Brain (organoid and tissue), 16 donors: ENCODE measurements at places on chromosomes 6 and 20.

DNA sequence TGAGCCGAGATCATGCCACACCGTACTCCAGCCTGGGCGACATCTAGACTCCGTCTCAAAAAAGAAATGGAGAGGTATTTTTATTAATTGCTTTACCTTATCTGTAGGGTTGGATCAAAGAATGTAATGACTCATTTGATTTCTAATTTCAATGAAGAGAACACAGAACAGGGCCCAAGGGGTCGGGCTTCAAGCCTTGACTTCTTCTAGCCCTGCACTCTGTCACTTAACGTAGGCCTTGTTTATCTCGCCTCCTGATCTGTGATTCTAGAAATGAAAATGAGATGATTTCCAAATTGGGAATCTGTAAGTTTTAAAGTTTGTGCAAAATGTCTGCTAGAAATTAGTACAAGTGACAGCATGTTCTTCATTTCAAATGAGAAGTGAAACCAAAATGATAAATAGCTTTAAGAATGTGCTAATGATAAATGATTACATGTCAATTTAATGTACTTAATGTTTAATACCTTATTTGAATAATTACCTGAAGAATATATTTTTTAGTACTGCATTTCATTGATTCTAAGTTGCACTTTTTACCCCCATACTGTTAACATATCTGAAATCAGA, 180.5 kb downstream of the SLC16A10 start:
- peak; percentile 26 for DNase-seq

DNA sequence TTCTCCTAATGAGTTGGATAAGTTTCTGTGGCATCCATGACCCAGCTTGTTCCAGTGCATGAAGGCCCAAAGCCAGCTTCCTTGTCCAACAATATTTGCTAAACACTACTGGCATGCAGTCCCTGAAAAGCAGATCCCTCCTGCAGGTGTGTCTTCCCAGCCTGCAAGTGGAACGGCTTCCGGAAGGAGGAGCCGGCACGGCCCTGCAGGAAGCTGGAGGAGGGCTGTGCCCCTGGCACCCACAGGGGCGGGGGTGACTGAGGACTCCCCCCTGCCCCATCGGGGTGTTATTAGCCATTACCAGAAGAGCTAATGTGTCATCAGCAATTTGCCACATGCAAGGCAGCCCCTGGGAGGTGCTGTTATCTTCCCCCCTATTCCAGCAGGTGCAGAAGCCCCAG, 27.4 kb downstream of the NPEPL1 start:
- DNase-seq, result no peak

- no peak for DNase-seq
Measured at GRCh38 chr6:142167071-142167470, 20.0 kb downstream of the VTA1 start.

GRCh38 chr6:140463312-140463710, 1088.9 kb upstream of the CITED2 start:
- no peak for DNase-seq

DNA sequence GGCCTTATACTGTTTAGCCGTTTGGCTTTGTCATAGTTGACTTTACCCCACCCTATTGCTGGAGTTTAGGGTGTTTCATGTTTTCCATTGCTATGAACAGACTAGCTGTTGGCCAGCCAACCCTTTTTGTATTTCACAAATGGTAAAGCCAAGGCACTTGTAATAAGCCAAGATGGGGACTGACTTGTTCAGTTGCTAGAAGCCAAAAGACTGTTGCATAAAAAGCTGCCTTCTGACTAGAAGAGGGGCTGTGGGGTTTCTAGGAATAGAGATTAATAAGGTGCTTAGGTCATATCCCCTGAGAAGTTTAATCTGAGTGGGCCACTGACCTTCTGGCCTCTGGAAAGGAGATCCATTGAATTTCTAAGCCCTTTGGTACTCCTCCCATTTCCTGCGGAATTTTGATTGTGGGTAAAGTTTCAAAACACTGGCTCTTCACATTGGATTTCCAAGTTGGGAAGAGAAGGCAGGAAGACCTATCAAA, 211.1 kb downstream of the PLCB4 start:
- no peak for DNase-seq

DNA sequence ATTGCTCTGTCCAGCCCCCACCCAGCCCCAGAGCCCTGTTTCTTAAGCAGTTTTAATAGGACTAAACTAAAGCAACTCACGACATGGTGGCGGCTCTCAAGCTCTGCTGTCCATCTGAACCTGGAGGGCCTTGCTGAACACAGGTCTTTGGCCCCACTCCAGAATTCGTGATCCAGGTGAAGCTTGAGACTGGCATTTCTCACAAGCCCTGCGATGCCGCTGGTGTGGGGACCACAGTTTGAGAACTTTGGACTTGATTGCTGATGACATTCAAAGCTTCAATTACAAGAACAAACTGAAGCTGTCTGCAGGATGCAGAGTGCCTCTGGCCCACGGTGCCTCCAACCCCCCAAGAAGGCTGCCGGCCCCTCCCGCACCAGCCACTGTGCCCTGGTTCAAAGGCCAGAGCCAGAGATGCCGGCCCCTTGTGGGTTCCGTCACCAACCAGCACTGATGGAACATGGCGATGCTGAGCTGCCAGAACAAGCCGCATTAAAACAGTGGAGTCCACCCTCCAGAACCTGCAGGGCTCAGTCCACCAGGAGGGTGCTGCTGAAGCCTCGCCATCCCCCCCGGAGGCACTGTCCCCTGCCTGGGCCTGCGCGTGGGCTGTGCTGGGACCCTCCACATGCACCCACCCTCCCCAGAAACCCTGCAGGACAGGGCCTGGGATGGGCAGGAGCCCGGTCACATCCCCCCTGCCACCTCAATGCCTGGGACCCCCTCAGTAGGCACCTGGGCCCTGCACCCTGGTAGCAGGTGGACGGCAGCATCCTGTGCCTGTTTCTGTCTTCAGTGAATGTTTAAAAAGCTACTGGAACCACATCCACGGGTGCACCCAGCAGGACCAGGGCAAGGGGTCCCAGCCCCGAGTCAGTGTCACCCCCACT, 101.1 kb downstream of the PSMB1 start:
- no peak for DNase-seq

- DNase-seq, result peak; percentile 1
Measured at GRCh38 chr20:18188434-18188833, 50.8 kb downstream of the KAT14 start.

DNA sequence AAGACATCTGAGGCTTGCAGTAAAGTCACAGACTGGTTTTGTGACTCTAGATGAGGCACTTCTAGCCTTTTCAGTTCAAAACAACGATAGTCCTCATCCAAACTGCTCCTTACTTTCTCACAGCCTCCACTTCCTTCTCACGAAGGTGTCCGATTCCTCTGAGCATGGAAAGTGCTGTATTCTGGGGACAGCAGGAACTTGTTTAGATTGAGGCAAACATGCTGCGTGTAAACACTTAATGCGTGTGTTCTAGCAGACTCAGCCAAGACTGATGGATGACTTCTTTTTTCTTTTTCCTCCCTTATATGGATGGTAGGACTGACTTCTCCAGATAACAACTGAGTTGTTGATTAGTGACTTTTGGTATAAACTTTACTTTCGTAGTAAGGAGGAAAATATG, 80.2 kb upstream of the PRDM1 start:
- no peak for DNase-seq

GRCh38 chr6:221531-222349, 70.5 kb upstream of the DUSP22 start:
- DNase-seq, result no peak

GRCh38 chr6:117928833-117929232, 21.8 kb downstream of the SLC35F1 start:
- DNase-seq, result no peak

- DNase-seq, result no peak
Measured at GRCh38 chr6:83252719-83253118, 59.6 kb downstream of the RWDD2A start.

- no peak for DNase-seq
Measured at GRCh38 chr20:774016-774659, 5.8 kb upstream of the SLC52A3 start.

DNA sequence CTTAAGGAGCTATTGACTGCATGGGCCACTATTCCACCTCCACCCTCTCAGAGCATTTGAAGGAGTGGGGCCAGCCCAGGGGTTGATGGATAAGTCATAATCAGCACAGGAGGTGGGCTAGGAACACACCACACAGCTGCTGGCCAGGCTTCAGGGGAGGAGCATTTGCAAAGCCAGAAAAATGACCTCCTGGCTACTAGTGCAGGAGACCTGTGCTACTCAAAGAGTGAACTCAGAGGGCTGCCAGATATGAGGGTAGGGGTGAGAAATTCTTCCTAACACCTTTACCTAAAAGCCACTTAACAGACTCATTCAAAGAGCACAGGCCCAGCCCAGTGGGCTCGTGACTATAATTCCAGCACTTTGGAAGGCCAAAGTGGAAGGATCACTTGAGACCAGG, 210.8 kb downstream of the TBXT start:
- no peak for DNase-seq

DNA sequence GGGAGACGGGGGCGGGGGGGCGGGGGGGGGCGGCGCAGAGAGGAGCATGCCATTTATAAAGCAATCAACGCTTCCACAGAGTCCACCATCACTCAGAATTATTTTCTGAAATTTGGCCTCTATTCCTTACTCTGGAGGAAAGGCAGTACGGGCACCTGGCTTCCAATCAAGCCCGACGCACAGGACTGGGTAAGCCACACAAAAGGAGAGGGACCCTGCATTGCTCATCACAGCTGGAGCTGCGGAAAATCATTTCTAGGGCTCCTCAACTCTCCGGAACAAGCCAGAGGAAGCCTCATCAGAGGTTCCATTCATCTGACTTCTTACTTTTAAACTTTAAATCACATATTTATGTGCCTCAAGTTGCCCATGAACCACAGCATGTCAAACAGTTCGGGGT, 55.9 kb downstream of the TTI1 start:
- peak; percentile 48 for DNase-seq

GRCh38 chr6:13268913-13269518, 59.3 kb downstream of the TBC1D7 start:
- DNase-seq, result no peak

DNA sequence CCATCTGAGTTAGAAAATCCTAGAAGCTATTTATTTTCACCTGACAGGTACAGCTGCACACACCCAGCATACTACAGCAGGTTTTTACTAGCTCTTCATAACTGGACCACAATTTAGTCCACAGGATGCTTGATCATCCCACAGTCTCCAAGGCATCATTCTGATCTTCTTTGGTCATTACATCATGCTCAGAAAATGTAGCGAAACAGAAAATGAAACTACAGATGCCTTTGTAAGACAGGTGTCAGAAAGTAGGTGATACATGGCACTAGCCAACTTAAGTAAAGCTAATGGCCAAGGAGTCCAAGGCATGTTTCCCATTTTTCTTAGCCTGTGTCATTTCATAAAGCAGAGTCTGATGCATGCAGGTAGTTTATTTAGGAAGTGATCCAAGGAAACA, 102.3 kb downstream of the HTR1B start:
- no peak for DNase-seq

GRCh38 chr6:106823058-106823457, 151.5 kb downstream of the CD24 start:
- no peak for DNase-seq

DNA sequence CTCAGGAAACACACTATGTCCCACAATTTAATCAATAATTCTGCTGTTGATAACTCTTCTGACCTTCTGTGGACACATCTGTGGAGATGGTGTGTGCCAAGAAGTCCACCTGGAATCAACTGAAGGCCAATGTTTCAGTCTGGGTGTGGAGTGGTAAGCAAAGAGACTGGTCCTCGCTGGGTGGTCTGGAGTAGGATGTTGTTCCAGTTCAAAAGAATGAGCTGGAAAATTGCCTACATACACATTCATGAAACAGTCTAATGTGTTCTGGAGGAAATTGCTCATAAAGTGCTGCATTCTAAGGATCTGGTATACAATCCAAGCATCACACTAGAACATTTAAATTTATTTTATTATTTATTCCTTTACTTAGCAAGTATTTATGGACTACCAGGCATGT, 33.9 kb upstream of the TBX18 start:
- DNase-seq, result no peak

GRCh38 chr6:12504325-12504966, 212.1 kb upstream of the PHACTR1 start:
- no peak for DNase-seq

- DNase-seq, result no peak
Measured at GRCh38 chr6:13425270-13425873, 62.0 kb downstream of the GFOD1 start.

DNA sequence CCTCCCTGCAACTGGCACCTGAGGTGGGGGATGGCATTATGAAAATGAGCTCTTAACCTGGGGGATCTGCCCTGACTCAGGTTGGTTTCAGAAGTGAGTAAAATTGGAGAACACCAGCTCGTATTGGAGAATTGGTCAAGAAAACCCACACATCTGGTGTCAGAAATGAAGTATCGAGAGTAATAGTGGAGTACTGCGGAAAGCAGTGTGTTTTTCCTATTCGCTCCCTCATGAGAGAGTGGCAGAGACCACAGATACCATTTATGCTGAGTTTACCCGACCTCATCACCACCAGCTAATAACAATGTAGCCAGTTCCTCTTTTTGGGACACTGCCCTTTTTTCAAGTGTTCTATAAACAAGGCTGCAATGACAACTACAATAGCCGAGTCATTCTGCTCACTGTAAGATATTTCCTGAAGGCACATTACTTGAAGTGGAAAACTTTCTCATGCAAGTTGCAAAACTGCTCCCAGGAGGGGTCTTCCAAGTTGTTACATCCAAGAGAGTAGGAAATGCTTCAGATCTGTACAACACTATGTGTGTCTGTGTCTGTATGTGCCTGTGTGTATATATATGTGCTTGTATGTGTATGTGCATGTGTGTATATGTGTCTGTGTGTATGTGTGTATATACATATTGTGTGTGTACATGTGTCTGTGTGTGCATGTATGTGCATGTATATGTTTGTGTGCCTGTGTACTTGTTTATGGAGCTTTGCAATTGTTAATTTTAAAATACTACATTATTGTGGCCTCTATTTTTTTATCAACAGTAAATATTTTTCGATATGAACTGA, 106.0 kb upstream of the CST7 start:
- no peak for DNase-seq

DNA sequence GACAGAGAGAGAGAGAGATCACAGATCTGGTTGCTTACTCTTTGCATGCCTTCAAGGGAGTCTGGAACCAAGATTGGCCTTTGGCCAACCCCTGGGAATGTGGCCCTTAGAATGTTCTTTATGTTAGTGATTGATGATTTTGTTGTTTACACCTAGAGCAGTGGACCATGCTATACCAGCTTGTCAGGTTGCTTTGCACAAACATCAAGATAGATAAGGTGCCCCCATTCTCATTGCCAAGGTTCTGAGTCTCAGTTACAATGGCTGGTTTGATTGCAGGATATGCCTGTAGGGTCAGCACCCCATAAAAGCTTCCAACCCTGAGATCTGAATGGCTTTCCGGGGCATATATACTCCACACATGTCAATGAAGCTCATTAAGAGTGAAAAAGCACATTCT, 53.5 kb upstream of the SLC2A12 start:
- no peak for DNase-seq

GRCh38 chr20:17664025-17664633, 17.9 kb downstream of the RRBP1 start:
- no peak for DNase-seq
